ENCODE measurements at places on chromosomes 5 and 9.

DNA sequence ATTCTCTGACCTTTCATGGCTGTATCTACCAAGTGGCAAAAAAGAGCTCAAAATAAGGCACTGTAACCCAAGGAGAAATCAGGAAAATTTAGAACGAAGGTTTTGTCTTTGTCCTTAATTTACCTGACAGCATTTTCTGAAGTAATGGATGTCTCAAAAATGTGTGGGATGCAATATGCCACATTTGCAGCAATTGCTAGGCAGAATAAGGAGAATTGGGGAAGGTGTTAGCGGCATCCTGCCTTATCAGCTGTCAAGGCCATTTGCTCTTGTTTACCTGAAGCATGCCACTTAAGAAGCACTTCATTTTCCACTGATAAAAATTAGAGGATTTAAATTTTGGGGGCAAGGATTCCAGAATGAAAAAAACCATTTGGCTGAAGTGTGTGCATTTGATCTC lies 39.0 kb downstream of the PDE8B start:
- DNase-seq, result no peak

DNA sequence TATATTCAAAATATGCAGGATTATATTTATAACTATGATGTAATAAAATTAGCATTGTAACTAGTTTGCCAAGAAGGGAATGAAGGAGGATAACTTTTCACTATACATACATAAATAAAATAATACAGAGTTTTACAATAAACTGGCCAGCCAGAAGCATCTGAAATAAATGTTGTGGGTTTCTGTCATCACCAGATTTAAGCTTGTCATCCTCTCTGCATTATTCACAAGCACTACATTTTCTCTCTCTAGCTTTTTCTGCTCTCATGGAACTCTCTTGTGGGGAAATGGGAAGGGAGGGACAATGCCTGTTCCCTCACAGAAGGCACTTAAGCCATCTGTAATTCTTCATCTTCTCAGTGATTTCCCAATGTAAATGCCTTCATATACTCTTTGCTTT lies 626.8 kb downstream of the SEMA5A start:
- DNase-seq, result no peak

DNA sequence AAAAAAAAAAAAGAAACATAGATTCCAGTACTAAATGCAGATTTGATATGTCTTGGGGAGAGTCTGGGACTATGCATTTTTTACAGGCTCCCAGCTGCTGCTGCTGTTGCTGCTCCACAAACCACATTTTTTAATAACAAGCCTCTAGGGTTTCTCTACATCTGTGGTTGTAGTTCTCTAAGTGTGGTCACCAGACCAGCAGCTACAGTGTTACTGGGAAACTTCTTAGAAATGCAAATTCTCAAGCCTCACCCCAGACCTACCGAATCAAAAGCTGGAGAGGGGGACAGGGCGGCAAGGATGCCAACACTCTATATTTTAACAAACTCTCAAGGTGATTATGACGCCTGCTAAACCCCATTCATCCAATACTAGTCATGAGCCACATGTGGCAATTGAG lies 293.4 kb upstream of the PTGER4 start:
- peak; percentile 49 for DNase-seq

DNA sequence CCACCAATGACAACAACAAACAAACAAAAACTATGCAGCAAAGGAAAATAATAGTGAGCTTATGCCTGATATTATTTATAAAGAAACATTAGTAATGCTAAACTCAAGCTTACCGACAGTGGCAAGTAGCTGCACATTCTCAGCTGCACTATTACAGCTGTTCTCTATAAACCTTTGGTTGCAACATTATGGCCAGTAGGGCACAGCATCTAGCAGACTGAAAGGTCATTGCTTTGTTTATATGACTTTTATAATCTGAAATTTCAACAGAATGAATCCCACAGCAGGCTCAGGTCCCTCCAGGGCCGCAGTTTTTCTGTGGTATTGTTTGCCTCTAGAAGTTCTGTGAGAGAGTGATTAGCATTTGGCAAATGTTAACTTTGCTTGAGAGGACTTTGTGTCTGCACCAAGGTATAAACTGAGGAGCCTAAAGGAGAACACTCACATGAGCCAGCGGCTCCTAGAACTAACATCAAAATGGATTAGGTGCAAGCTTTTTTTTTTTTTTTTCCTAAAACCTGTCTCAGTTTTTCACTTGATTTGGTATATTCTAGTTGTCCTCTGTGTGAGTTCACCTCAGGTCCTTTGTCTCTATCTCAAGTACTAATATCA lies 58.3 kb downstream of the IZUMO3 start:
- DNase-seq, result no peak

DNA sequence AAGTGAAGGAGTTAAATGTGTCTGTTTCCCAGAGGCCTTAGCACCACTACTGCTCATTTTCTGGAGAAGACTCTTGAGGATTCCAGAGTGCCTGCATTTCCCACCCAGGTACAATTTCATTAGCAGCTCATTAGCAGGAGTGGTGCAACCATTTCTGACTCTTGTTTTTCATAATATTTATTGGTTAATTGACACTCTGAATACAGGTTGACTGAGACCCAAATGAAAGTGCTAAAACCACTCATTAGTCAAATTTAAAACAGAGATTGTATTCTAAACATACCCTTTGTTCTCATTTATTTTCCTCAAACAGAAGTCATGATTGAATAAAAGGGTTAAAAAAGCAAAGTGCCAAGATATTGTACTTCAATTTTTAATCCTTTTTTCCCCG lies 134.5 kb downstream of the SIL1 start:
- DNase-seq, result no peak

- no peak for DNase-seq
Measured at GRCh38 chr9:129580211-129580915, 40.5 kb downstream of the C9orf50 start.

DNA sequence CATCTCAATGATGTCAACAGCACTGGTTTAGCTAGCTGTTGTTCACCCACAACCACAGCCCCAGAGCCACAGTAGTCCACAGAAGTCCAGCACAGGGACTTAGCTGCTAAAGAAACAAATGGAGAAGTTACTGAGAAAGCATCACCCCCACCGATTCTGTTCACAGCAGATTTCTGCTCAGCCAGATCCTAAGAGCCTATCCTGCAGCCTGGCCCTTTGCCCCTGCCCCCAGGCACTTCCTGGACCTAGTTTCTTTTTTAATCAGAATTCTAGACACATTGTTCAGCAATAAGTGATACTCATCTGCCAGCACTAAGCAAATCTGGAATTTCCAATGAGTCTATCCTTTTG lies 7.4 kb downstream of the B4GALT1 start:
- DNase-seq, result peak; percentile 39

GRCh38 chr5:150399524-150400211 lies 13.0 kb downstream of the CD74 start:
- DNase-seq, result no peak

DNA sequence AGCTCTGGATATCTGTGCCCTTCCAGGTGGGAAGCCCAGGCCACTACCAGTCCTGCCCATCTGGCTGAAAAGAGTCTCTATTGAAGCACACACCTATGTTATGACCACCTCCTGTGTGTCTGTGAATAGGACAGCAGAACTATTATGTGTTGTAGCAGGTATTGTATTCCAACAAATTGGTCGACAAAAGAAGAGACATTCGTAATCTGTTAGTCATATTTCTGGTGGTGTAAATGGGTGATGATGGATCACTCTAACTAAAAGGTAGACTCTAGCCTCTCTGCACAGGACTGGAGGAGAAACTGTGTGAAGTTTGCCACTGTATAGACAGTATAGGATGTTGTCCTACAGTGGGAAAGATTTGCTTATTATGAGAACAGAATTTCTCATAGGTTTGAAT lies 416.1 kb downstream of the TMEM38B start:
- no peak for DNase-seq

DNA sequence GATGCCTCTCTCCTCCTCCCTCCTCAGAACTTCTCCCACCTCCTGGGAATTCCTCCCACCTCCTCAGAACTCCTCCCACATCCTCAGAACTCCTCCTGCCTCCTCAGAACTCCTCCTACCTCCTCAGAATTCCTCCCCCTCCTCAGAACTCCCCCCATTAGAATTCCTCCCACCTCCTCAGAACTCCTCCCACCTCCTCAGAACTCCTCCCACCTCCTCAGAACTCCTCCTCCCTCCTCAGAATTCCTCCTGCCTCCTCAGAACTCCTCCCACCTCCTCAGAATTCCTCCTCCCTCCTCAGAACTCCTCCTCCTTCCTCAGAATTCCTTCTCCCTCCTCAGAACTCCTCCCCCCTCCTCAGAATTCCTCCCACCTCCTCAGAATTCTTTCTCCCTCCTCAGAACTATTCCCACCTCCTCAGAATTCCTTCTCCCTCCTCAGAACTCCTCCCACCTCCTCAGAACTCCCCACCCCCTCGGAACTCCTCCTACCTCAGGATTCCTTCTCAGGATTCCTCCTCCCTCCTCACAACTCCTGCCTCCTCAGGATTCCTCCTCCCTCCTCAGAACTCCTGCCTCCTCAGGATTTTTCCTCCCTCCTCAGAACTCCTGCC lies 23.9 kb downstream of the SLC46A2 start:
- no peak for DNase-seq

DNA sequence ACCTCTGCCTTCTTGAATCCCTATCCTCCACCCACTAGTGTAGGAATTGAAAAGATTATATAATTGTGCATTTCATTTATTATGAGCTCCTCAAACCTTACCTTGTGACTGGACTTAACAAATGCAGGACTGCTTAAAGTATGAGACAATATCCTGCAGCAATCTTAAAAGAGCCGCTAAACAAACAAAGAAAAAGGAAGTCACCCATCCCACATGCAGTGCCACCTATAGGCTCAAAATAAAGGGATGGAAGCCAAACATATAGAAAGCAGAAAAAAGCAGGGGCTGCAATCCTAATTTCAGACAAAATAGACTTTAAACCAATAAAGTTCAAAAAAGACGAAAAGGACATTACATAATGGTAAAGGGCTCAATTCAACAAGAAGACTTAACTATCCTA lies 8.7 kb downstream of the PCAT7 start:
- no peak for DNase-seq

DNA sequence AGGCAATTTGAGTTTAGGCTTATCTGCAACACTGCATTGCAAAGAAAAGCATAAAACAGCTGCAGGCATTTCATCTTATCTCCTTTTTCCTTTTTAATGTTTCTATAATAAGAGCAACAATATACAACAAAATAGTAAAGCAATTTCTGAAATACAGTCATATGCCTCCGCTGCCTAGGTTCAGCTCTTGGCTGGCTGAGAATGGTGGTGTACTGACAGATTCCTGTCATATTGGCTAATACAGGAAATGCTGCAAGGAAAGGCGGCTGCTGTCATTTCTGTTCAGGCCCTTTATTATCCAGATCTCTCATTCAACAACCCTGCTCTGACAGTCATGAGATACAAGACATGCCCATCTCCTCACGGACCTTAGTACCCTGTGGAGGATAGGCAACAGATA lies 677.0 kb downstream of the TAF11L14 start:
- no peak for DNase-seq
